ENCODE measurements at places on chromosomes 3 and 15.

- no peak for DNase-seq
These were observed 15.3 kb upstream of the FMN1 start for GRCh38 chr15:33209575-33210481.

DNA sequence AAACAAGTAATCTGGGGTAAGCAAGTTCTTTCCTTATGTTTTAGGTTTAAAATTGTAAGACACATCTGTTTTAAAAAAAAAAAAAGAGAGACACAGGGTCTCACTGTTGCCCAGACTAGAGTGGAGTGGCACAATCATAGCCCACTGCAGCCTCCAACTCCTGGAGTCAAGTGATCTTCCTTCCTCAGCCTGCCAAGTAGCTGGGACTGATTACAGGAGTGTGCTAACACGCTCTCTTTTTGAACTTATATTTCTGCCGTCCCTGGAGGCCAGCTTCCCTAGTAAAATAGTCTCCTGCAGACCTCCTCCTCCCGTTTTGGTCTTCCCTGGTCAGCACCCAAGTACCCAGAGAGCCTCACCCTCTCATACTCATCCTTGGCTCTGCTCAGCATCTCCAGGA, 35.5 kb downstream of the DCP1A start:
- no peak for DNase-seq

DNA sequence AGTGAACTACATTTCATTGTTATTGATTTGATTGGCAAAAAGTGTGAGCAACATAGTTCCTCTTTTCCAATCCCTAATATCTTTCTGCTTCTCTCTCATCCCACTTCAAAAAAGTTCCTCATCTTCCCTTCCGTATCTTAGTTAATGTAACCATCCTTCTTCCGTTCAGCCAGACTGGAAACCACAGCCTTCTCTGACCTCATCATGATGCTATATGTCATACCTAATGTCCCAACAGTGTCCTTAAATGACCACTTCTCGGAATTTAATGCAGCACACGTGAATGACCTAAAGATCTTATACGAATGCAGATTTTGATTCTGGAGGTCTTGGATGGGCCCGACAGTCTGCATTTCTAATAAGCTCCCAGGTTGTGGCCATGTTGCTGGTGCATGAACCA, 320.3 kb upstream of the SATB1 start:
- DNase-seq, result no peak

DNA sequence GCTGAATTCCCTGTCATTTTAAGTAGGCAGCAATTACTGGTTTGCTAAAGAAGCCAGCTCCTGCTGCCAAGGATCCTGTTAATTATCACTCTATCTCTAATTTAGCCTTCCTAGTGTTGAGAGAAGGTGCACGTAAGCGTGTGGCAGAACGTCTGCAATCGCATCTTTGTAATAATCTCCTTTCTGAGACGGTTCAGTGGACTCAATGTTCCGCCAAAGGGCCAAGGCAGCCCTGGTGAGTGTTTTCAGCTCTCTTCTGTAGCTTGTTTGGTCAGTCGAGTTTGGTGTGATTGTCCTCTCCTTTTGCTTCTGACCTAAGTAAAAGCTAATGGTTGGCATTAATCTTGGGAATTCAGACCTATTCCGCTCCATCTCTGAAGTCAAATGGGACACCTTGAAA, 24.2 kb downstream of the MITF start:
- no peak for DNase-seq

- DNase-seq, result no peak
These were observed 335.5 kb upstream of the CBLB start for GRCh38 chr3:106204160-106204868.

- DNase-seq, result no peak
These were observed 374.3 kb upstream of the TGFBR2 start for GRCh38 chr3:30232142-30232541.

DNA sequence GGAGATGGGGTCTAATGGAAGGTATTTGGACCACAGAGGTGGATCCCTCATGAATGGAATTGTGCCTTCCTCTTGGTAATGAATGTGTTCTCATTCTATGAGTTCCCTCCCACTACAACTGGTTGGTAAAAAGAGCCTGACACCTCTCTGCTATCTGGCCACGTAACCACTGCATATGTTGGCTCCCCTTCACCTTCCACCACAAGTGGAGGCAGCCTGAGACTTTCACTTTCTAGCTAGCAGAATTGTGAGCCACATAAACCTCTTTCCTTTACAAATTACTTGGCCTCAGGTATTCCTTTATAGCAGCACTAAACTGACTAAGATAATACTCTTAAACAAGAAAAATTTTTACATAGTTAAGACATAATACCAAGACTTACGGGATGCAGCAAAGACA, 155.3 kb downstream of the NR1I2 start:
- DNase-seq, result no peak

DNA sequence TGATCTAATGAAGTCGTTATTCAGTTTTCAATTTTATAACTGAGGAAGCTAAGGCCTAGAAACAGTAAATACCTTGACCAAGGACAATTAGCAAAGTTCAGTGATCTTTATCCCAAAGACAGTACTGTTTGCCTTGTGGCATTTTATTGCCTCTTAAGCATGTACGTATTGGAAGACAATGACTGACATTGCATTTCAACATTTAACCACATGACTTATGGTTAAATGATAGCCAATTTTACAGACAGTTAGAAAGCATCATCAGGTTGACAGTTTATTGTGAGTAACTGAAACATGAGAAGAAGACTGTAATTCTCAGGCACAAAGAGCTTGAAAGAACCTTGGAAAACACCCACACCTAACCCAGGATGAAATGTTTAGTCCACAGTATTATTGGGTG, 390.8 kb upstream of the ZNF385D start:
- no peak for DNase-seq

DNA sequence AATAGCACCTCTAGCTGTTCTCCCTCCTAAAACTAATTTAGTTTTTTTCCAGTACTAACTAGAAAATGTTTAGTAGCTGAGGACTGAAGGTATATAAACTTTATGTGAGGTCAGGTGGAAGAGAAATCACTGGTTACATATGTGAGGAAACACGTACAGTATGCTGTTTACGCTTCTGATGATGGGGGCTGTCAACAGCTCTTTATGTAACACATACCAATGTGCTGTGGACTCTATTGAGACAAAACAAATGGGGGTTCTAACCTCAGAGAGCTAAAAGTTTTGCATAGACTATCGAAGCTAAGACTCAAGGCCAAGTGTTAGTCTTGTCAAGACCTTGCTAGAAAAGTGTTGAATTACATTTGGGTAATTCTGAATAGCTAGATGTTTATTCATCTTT, 107.5 kb downstream of the SYNPR start:
- no peak for DNase-seq

Data from DMS79 treated with DMSO at 0.1 percent for 48 hours (cell line).